ENCODE measurements at places on chromosomes 12 and 14.
A peak's percentile ranks its signal among the peaks of the same experiment; 100 is the strongest.

- DNase-seq: no peak
Measured at GRCh38 chr12:85574291-85574690, 261.9 kb downstream of the RASSF9 start.

GRCh38 chr12:22543246-22544037 is 900 bp downstream of the C2CD5 start:
- peak; percentile 56 for DNase-seq

GRCh38 chr12:71661977-71662530 is 1.6 kb downstream of the ZFC3H1 start:
- no peak for DNase-seq

GRCh38 chr12:121873216-121873569 is 14.5 kb upstream of the HPD start:
- DNase-seq: no peak

- DNase-seq: no peak
Measured at GRCh38 chr12:102388469-102388868, 91.9 kb downstream of the IGF1 start.

All from NCI-H345 (cell line).